Stimulated activated CD4-positive, alpha-beta T cell treated with anti-CD3 and anti-CD28 coated beads, Interleukin-4, amount 100 ng/mL, for 1 hour (primary cell): ENCODE measurements at places on chromosomes 6 and 20.

- DNase-seq: peak; percentile 80
Observed at GRCh38 chr6:157764178-157765068, 58.6 kb upstream of the SNX9 start.

DNA sequence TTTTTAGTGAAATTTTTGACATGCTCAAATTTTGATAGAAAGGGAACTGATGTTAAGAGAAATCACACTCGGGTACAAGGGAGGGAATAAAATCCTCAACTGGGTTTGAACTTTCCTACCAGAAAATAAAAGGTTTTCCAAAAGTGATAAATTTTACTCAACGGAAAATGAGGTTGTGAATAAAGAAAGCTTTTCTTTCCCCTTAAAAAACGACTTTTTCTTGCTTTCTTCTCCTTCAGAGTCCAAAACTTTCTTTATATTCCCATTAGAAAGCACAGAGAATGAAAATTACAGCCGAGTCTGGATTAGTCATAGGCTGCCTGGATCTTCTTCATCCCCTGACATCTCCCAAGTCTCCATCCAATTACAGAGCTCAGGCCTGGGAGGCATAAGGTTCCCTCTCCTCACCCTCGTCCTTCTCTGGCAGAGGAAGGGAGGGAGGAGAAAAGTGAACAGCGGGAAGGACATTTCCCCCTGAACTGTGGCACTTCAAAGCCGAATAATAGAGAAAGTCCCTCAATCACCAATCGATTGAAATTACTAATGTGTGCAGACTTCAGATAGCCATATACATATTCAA is 28.1 kb upstream of the QKI start:
- no peak for DNase-seq

DNA sequence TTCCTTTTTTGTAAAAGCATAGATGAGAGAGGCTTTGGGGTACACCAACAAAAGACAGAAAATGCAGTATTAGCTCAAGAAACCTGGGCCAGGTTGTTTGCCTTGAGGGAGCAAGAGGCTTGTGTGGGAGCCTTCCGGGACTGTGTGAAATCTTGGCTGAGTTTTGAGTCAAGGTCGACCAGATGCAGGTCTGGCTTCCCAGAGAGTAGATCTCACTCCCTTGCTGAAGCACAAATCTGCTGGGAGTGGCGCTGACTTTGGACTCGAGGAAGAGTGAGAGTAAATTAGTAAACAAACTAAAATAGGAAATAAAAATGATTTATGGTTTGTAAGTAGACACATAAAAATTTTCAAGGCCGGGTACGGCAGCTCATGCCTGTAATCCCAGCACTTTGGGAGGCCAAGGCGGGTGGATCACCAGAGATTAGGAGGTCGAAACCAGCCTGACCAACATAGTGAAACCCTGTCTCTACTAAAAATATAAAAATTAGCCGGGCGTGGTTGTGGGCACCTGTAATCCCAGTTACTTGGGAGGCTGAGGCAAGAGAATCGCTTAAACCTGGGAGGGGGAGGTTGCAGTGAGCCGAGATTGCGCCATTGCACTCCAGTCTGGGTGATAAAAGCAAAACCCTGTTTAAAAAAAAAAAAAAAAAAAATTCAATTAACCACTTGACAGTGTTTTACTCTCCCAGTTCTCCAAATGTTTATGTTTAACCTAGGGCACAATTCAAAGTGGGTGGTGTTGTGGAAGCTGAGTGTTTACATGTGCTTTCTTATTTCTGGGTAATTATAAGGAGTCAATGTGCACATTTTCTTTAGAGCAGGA is 27.7 kb upstream of the EDN1 start:
- DNase-seq: no peak

DNA sequence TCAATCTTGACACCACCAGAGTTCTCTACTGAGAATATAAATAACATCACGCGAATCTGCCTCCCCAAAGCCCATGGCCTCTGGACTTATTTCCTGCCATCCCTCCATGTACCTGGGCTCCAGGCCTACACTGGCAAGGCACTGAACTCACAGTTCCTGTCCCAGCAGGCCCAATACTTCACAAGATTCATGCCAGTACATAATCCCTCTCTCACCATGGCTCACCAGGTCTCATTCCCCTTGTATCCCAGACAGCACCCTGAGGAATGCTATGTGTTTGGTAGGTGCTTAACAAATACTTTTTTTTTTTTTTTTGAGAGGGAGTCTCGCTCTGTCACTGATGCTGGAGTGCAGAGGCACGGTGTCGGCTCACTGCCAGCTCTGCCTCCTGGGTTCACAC is 1.9 kb downstream of the KIF16B start:
- no peak for DNase-seq

GRCh38 chr20:63125581-63125837 is 90.4 kb downstream of the YTHDF1 start:
- DNase-seq: no peak

DNA sequence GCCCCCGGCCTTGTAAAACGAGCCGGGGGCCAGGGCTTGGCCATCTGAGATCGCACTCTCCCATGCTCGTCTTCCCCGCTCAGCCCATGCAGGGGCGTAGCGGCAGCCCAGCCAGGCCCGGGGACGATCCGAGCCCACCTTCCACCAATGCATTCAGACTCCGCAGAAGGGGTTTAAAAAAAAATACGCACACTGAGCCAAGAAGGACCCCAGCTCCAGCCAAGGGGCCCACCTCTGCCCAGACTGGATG is 320 bp downstream of the GSTA4 start:
- DNase-seq: peak; percentile 32

DNA sequence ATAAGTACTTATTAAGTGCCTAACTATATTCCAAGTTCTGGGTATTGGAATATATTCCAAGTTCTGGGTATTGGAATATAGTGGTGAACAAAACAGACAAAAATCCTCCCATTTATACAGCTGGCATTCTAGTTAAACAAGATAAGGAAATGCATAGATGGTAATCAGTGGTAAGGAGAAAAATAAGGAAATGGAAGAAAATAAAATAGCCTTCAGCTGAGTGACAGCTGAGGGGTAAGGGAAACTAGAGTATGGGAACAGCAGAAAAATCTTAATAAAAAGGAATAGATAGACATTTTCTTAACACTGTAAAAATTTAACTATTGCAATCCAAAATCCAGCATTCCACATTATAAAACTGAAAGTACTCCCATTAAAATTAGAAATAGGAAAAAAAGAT is 17.2 kb upstream of the WFDC10A start:
- DNase-seq: no peak

DNA sequence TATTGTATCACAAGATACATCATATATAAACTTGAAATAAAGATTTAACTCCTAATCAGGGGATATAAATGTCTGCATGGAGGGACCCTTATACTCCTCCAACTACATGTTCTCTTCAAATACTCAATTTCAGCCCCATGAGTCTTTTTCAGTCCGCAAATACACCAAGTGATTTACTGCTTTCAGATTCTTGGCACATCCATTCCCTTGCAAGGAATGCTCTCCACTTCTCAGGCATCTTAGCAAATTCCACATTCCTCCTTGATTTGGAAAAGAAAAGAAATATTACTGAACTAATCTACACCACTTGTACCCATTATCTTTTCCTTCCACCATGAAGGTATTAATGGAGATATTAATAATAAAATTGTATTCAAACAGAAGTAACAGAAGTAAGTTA is 999.4 kb upstream of the GJE1 start:
- no peak for DNase-seq

DNA sequence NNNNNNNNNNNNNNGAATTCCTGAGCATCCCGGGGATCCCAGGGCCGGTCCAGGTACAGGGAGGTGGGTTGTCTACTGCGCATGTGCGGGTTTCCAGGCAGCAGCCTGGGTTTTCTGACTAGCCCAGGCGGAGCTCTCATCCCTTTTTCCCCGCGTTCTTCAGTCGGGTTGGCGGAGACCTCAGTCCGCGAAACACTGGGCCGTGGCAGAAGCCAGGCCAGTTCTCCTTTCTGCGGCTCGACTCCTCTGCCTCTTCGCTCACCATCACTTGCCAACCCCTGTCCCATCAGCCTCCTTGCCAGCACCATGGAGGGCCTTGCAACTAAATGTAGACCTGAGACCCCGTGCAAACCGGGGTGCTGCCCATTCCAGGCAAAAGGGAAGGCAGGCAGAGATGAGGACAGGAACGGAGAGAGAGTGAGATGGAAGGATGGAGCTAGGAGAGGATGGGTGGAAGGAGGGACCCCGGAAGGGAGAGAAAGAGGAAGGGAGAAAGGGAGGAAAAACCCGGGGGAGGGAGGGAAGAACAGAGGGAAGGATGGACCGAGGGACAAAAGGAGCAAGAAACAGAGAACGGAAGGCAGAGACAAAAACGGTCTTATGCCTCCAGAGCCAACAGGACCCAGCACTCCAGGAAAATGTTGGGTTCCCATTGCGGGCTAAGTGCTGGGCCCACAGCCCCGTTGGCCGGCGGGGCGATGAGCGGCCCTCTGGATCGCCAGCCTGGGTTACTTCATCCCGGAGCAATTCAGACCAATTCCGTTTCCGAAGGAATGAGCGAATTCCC is 445.4 kb upstream of the DEFB115 start:
- no peak for DNase-seq

DNA sequence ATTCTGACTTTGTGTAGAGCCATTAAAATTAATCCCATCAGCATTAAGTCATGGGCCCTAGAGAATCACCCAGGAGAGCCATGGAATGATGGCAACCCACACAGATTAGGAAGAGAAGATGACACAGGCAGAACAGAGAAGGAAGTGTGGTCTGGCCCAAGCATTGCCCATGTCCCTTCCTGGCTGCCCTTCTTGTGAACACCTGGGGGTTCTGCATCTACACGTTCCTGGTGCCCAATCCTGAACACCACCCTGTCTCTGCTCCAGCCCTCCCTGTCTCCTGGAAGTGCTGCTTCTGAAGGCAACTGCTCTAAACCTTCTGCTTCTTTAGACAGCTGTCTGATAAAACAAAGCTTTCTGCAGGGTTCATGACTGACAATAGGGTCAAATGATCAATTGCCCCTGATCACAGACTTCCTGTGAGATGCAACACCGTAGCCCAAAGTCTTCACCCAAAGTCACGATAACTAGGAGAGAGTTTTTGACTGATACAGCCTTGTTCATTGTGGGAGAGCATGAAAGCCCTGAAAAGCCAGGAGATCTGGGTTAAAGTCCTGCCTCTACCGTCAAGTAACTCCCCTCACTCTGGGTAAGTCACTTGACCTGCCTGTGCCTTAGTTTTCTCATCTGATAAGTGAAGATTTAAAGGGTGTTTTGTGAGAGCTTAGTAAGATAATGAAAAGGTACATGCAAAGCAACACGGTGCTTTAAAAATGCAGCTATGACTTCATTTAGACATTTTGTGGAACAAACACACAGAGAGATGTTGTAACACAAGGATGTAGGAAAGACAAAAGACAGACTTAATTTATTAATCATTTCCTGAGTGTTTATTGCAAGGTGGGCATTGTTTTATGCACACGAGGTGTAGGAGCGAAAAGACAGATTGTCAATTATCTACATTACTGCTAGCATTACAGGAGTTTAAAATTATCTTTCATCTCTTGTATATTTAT is 291.2 kb upstream of the STXBP5 start:
- no peak for DNase-seq

DNA sequence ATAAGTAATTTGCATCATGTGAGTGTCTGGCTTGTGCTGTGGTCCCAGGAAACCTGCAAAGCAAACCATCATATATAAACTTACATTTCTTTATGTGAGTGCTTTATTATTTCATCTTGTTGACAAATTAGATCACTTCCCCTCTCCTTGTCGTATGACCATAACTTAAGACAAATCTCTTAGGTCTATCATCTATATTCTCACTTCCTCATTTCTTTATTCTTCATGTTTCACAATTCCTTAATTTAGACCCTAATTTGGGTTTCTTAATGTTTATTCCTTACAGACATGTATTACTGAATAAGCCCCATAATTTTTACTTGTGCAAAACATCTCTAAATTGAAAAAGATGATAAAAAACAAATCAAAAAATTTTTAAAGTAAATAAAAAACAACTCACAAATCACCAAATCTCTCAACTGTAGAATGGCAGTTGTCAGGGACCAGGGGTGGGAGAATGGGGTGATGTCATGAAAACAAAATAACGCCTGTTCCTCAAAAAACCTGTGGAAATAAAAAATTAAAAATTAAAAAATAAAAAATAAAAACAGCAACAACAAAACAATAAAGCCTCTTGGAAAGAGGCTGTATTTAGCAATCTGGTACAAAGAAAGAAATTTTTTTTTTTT is 49.5 kb upstream of the FBXO30 start:
- no peak for DNase-seq

DNA sequence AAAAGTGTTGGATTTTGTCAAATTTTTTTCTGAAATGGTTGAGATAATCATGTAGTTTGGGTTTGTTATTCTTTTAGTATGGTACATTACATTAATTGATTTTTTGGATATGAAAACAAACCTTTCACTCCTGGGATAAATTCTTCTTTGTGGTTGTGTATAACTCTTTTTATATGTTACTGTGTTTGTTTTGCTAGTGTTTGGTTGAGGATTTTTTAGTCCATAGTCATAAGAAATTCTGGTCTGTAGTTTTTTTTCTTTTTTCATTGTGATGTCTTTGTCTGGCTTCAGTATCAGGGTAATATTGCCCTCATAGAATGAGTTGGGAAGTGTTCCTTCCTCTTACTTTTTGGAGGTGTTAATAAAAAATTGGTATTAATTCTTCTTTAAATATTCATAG is 122.2 kb upstream of the ATXN1 start:
- no peak for DNase-seq

- DNase-seq: no peak
Observed at GRCh38 chr6:36139991-36140710, 9.8 kb downstream of the MAPK13 start.

- no peak for DNase-seq
Observed at GRCh38 chr6:87180105-87180728, 24.9 kb downstream of the ZNF292 start.

GRCh38 chr6:117397536-117398227 is 28.1 kb downstream of the ROS1 start:
- no peak for DNase-seq

GRCh38 chr6:105087571-105088211 is 92.1 kb downstream of the POPDC3 start:
- no peak for DNase-seq

GRCh38 chr6:41707565-41708200 is 27.7 kb downstream of the TFEB start:
- peak; percentile 21 for DNase-seq

DNA sequence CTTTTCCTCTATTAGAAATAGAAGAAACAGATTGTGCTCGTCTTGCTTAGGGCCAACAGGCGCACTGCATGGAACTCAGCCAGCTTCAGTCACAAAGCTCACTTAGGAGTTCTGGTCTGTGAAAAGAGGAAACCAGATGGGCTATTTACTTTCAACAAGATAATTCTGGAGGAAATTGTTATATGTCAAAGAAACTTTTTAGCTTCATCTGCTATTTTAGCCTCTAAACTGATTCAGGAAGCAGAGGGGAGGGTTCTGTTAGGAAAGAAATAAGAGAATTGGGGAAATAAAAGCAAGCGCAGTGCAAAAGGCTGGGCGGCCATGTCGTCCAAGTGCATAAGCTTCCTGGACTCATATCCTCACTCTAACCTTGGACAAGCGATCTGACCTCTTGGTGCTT is 21.3 kb downstream of the PRKN start:
- no peak for DNase-seq
